Right renal pelvis (tissue), 4 donors: ENCODE measurements at places on chromosomes 4 and X. TPM values are rescaled to one million over a fixed set of nuclear protein-coding genes. Genes with fewer than 3 reads are reported as not detected.

TMLHE gene
- 27.0 TPM for polyA plus RNA-seq

RASL11B gene
- polyA plus RNA-seq, result 46.9 TPM

HELQ gene
- 19.4 TPM for polyA plus RNA-seq

TMPRSS11F gene
- polyA plus RNA-seq, result not detected

ZNF280C gene
- polyA plus RNA-seq, result 5.6 TPM

ASMT gene
- not detected for polyA plus RNA-seq

HSFX2 gene
- polyA plus RNA-seq, result 0.47 TPM

ETDB gene
- polyA plus RNA-seq, result 0.30 TPM

BEND4 gene
- 0.80 TPM for polyA plus RNA-seq

PDHA1 gene
- polyA plus RNA-seq, result 225 TPM

ZNF630 gene
- 3.4 TPM for polyA plus RNA-seq

MAGEA1 gene
- not detected for polyA plus RNA-seq

GIMD1 gene
- not detected for polyA plus RNA-seq

PRSS12 gene
- polyA plus RNA-seq, result 12.4 TPM

ARHGAP10 gene
- polyA plus RNA-seq, result 21.2 TPM
